ENCODE measurements at places on chromosomes 6 and 20. TPM values are rescaled to one million over a fixed set of nuclear protein-coding genes. Genes with fewer than 3 reads are reported as not detected.

- no peak for DNase-seq
These were observed 259.8 kb downstream of the PKHD1 start for GRCh38 chr6:51827580-51827979.

- peak; percentile 23 for DNase-seq
These were observed 397.8 kb downstream of the LAMA2 start for GRCh38 chr6:129280749-129281148.

DNA sequence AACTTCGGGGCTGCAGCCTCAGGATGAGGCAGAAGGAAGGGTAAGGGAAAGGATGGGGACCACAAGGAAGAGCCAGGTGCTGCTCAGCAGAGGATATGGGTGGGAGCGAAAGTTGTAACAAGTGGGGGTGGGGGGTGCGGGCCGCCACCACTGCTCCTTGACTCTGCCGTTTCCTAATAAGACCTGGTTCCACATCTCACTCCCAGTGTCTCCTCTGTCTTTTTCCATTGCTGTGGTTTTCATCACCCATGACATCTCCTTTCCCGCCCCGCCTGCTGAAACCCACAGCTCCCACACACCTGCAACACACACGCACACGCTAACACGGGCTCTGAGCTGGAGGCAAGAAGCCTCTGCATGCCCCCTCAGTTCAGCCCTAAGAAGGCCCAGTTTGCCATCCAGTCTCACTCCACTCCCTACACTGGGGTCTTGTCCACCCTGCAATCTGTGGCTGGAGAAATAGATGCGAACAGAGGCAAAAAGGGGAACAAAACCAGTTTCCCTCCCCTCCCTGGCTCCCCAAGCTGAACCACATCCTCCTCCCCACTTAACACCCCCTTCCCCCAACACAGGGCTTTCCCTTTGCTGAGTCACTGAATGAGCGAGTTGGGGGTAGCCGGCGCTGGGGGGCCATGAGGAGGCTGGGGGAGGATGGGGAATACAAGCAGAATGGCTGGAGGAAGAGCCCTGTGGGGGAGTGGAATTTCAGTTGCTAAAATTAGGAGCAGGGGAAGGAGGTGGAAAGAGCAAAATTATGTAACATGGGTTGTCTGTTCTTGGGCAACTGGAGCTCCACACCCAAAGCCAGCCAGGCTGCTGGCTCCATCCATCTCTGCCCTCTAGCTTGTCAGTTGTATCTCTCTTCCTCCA is 11.5 kb downstream of the NFKBIL1 start:
- peak; percentile 44 for DNase-seq

DNA sequence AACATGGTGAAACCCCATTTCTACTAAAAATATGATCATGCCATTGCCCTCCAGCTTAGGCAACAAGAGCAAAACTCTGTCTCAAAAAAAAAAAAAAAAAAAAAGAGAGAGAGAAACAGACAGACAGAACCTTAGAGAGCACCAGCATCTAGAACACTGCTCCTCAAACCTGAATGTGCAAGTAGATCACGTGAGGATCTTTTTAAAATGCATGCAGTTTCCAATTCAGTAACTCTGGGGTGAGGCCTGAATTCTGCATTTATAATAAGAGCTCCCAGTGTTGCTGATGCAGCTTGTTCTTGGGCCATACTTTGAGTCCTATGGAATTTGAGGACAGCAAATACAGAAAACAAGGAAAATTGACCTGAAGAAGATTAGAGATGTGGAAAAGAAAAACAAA is 218.3 kb downstream of the ALDH8A1 start:
- no peak for DNase-seq

DNA sequence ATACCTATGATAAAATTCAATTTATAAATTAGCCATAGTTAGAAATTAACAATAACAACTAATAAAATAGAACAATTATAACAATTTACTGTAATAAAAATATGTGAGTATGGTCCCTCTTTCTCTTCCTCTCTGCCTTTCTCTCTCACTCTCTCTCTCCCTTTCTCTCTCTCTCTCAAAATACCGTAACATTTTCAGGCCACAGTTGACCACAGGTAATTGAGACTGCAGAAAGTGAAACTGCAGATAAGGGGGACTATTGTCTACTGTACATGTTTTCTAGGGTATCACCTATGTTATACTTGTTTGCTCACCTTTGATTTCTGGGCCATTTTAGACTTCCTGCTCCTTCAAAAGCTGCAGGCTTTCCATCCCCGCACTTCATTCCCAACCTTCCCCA is 46.8 kb downstream of the LY86 start:
- DNase-seq = no peak

BMP2 gene
- total RNA-seq = 3.0 TPM

JAG1 gene
- total RNA-seq = 17.0 TPM

CLPSL2 gene
- not detected for total RNA-seq

POM121L2 gene
- total RNA-seq = not detected

MATN4 gene
- total RNA-seq = not detected

MYLK4 gene
- 2.5 TPM for total RNA-seq

All from left ventricle myocardium superior (tissue), 1 donor.